ENCODE measurements at places on chromosomes 6 and 20. TPM values are rescaled to one million over a fixed set of nuclear protein-coding genes. Genes with fewer than 3 reads are reported as not detected.

Gene TFAP2C
- not detected for total RNA-seq

Gene INSM1
- total RNA-seq, result not detected

Gene HUS1B
- total RNA-seq, result 1.6 TPM

DNA sequence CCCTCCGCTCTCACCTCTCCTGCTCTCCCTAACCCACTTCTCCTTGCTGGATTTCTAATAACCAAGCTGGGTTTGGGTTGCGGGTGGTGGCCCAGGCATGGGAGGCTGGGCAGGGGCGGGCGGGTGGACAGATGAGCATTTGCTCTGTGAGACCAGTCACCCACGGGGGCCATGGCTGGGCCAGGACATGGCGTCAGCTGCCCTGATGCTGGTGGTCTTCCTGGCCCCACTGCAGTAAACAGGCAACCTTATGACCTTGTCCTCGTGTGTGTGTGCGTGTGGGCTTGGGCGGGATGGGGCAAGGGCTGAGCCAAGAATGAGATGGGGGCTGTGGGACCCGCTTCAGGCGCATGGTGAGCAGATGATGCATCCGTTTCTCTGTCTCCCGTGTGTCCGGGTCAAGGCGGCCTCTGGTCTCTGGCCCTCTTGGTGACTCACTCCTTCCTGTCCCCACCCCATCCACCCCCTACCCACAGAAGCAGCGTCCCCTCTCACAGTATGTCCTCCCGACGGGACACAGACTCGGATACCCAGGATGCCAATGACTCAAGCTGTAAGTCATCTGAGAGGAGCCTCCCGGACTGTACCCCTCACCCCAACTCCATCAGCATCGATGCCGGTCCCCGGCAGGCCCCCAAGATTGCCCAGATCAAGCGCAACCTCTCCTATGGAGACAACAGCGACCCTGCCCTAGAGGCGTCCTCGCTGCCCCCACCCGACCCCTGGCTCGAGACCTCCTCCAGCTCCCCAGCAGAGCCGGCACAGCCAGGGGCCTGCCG, 41.4 kb upstream of the MYL9 start:
- DNase-seq, result no peak

- DNase-seq, result no peak
Observed at GRCh38 chr6:118444796-118445195, 103.3 kb upstream of the PLN start.

DNA sequence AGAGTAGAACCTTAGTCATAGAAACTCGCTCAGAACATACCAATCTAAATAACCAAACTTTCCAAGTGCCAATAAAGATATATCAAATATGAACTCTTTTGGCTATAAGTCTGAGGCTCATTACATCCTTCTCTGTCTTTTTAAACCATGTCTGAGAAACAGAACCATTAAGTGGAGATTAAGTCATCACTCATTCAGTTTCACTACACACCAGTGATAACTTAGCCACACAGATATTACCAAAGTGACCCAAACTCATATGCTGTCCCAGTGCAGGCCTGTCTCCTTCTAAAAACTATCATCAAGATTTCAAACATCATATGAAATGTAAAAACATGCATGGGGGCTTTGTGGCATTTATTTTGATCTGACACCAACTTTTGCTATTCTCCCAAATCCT, 12.0 kb downstream of the GCLC start:
- DNase-seq, result no peak

DNA sequence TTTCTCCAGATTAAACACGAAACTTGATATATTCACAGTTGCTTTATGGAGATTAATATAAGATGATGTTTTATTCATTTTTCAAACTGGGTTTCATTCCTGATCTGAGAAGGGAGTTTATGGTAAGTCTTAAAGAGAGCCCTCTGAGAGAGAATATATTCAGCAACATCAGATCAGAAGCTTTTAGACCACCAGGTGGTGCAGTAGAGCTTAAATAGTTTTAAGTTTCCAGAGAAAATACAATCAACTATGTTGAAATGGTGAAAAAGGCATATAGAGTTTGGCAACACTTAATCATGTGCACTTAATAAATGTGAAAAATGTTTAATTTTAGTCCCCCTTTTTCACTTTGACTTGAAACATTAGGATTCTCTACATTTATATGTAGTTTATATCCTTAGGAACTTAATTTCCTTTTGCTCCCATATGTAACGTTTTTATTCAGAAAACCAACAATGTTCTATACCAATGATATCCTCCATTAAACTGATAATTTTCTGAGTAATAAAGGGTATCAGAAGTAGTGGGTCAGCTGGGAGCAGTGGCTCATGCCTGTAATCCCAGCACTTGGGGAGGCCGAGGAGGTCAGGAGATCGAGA, 86.4 kb upstream of the CLDN20 start:
- DNase-seq, result no peak

Gene SLC39A7
- 44.8 TPM for total RNA-seq

Gene DEFB132
- not detected for total RNA-seq

- DNase-seq, result no peak
Observed at GRCh38 chr6:42086046-42087035, 36.0 kb downstream of the TAF8 start.

DNA sequence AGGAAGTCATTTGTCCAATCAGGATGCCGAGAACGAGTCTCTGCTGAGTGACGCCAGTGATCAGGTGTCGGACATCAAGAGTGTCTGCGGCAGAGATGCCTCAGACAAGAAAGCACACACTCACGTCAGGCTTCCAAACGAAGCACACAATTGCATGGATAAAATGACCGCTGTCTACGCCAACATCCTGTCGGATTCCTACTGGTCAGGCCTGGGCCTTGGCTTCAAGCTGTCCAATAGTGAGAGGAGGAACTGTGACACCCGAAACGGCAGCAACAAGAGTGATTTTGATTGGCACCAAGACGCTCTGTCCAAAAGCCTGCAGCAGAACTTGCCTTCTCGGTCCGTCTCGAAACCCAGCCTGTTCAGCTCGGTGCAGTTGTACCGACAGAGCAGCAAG, 281.5 kb downstream of the TSHZ2 start:
- no peak for DNase-seq

Gene CALHM5
- total RNA-seq, result not detected

DNA sequence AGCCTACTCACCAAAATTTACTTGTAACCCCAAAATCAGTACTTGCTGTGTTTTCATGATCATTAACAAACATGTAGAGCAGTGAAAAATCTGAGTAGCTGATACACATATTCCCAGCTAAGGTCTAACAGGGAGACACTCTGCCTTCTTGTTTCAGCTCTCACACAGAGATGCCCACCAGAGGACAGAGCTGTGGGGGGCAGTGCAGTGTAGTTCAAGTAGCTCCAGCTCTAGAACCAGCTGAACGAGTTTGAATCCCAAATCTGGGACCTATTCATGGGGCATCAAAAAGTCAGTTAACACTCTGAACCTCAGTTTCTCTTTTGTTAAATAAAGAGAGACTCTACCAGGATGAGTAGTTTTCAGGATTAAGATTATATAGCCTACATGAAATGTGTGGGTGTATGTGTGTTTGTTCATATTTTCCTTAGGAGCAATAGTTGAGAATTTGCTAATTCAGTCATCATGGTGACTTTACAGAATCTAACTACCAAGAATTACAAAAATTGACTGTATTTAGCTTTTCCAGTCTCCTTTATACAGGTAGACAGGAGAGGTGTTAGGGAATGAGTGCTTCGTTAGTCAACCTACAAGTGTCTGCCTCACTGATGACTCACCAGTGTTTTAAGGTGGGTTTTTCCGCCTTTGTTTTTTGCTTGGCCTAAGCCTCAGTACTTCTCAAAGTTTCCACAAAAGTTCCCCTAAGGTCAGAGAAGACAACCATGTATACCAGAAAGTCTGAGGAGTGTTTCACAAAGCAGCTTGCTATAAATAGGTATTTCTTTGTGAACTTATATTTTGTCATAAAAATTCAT, 164.0 kb upstream of the RUNX2 start:
- DNase-seq, result no peak

DNA sequence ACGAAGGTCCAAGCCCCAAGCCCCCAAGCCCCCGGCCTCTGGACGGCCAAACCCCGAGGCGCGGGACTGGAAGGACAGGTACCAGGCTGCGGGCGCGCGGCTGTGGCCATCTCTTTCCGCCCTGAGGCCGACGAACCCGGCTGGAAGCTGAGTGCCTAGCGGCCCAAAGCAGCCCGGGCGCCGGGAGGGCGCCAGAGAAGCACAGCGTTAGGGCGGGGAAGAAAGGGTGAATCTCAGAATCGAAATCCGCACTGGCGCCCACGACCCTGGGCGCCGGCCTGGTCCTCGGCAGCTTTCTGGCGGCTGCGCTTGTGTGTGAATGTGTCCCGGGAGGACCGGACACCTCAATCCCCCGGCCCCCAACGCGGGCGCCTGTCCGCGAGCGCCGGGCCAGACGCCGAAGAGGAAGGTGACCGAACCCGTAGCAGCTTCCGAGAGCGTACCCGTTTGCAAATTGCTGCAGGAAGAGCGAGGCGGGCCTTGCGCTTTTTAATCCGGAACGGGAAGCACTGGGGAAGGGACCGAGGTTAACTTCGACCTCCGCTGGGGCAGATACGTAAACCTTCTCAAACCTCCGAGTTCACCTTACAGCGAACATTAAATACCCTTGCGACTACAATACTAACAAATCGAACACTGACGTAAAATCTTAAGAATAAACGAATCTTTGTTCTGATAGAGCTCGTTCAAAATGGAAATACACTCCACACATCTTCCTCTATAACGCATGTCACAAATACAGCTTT, 2.9 kb downstream of the NRN1 start:
- peak; percentile 71 for DNase-seq

DNA sequence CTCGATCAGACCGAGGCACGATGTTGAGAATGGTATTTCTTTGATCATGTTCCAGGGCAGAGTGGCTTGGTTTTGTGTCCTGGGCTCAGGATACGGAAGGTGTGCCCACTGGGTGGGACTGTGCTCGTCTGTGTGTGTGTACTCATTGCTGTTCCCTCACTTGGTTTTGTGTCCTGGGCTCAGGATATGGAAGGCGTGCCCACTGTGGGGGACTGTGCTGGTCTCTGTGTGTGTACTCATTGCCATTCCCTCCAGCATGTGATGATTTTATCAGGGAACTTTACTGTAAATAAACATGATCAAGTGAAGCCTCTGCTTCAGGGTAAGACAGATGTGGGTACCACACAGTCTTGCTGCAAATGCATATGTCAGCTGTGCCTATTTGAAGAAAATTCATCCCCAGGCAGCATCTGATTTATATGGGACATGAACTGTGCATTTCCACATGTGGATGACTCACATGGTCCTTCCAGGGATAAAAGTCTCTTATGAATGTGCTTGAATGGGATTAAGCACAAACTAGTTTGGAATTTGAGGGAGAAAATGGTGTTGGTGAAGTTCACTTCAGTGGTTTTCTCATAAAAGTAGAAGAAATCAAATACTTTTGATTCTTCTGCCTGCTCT, 274.3 kb downstream of the QKI start:
- DNase-seq, result no peak

- DNase-seq, result no peak
Observed at GRCh38 chr6:12356983-12357972, 67.1 kb downstream of the EDN1 start.

Gene CFB
- total RNA-seq, result 1.2 TPM

Gene MATN4
- 0.30 TPM for total RNA-seq

DNA sequence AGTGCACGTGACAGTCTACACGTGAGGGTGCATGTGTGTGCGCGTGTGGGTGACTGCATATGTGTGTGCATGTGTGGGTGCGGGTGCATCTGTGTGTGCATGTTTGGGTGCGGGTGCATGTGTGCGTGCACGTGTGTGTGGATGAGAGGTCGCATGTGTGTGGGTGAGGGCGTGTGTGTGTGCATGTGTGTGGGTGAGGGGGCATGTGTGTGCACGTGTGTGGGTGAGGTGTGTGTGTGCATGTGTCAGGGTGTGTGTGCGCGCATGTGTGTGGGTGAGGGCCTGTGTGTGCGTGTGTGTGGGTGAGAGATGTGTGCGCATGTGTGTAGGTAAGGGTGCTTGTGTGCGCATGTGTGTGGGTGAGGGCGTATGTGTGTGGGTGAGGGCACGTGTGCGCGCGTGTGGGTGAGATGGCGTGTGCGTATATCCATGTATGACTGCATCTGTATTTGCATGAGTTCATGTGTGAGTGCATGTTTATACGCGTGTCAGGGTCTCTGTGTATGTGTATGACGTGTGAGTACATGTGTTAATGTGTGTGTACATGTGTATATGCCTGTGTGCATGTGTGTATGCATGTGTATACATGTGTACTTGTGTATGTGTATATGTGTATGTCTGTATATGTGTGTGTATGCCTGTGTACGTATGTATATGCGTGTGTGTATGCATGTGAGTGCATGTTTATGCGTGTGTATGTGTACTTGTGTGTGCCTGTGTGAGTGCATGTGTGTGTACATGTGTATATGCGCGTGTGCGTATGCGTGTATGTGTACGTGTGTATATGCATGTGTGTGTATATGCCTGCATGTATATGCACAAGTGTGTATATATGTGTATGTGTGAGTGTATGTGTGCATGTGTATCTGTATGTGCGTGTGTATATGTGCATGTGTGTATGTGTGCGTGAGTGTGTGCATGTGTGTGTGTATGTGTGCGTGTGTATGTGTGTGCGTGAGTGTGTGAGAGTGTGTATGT, 4.1 kb upstream of the LIME1 start:
- DNase-seq, result no peak

Gene SDCBP2
- 3.7 TPM for total RNA-seq

DNA sequence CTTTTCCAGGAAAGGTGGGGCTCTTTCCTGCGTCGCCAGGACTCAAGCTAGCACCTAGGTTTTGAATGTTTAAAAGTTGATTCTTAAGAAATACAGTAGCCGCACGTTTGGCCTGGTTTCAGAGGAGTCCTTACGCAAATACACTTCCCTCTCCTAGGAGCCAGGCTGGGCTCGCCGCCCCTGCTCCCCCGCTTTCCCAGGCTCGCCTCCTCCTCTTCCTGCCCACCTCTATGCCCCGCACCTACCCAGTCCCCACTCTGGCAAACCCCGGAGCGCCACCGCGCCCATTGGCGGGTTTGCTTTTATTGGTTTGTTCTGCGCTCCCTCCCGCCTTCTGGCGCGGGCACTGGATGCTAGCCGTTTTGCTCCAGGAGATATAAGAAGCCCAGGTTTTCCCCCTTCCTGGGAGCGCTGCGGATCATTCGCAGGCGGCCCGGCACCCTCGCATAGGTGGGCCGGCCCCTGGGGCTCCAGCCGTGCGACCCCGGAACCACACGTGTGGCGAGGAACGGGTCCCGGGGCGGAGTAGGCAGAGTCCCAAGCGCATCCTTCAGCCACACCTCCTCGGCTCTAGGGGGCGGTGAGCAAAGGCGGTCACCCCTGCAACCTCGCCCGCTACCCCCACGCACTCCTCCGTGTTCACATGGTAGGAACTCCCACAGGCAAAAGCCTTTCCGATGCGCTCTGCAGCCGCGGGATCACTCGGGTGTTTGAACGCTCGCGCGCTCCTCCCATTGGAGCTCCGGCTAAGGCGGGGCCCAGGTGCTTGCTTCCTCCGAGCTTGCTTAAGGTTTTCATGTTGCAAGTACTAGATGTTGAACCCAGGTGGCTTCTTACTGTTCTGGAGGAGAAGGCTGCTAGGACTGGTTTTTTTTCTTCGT, 119.0 kb downstream of the RTN4IP1 start:
- DNase-seq, result peak; percentile 81

Gene PET117
- 15.7 TPM for total RNA-seq

Gene MYBL2
- 81.1 TPM for total RNA-seq

Gene CST3
- 5.9 TPM for total RNA-seq

Gene FYN
- total RNA-seq, result 363 TPM
